ENCODE measurements at places on chromosomes 7 and 10. TPM values are rescaled to one million over a fixed set of nuclear protein-coding genes. Genes with fewer than 3 reads are reported as not detected.

GPR141 gene
- not detected for total RNA-seq

ADAP1 gene
- 34.0 TPM for total RNA-seq

GRCh38 chr7:159014297-159015062, 130.2 kb downstream of the VIPR2 start:
- DNase-seq: no peak
- H3K36me3 ChIP-seq: no peaks in the 10 kb centered on the region
- H3K27me3 ChIP-seq: no peaks in the 10 kb centered on the region
- no peak overlapping the region for H3K4me3 ChIP-seq
- H3K27ac ChIP-seq: no peak overlapping the region

DNA sequence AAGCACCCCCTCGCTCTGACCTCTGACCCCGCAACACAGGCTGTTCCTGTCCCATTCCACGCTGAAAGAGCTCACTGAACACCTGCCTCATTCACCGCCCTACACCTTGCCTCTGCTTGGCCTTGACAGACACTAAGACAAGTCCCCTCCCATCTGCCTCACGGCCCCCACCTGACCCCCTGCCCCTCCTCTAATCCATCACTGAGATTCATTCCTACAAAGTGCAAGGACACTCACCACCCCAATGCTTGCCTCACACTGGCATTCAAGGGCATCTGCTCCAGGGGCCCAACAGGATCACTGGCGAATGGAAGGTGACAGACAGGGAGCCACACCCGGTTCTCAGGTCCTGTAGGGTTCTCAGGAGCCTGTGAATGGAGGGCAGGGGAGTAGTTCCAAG, 68.1 kb upstream of the NANOS1 start:
- peaks cover 52% of the 10 kb centered on the region for H3K4me1 ChIP-seq
- H3K27ac ChIP-seq: no peak overlapping the region
- no peaks in the 10 kb centered on the region for H3K27me3 ChIP-seq

Measured in HCT116 (cell line).